Fibroblast of skin of right biceps (primary cell): ENCODE measurements at places on chromosomes 3 and 15.

- DNase-seq: no peak
These were observed 164.5 kb downstream of the CADPS start for GRCh38 chr3:62710751-62711150.

DNA sequence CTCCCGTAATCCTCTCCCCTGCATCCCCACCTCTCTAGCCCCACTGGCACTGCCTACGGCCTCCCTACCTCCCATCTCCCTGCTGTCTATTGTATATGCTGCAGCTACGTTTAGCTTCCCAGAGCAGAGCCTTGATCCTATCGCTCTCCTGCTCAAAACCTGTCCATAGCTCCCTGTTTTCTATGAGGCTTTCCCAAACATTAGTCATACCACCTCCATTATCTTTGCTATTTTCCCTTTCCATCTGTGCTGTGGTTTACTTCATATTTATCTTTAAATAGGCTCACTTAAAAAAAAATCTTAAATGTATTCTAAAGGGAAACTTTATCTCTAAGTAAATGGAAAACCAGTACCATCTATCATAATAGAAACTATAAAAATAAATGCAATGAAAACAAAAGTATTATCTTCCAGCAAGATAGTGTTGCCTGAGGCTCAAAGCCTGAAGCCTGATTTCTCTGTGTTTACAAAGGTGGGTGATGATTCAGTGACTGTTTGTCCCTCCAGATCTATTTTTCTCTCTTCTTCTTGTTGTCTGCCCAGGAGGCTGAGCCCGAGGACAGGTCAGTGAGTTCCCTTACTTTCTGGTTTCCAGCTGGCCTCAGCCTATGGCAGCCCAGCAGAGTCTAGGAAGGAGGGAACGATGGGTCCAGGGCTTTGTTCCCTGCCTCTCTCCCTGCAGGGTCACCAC, 397.1 kb upstream of the CFAP20DC start:
- no peak for DNase-seq

GRCh38 chr15:63358241-63359029, 23.2 kb downstream of the CA12 start:
- DNase-seq: no peak

DNA sequence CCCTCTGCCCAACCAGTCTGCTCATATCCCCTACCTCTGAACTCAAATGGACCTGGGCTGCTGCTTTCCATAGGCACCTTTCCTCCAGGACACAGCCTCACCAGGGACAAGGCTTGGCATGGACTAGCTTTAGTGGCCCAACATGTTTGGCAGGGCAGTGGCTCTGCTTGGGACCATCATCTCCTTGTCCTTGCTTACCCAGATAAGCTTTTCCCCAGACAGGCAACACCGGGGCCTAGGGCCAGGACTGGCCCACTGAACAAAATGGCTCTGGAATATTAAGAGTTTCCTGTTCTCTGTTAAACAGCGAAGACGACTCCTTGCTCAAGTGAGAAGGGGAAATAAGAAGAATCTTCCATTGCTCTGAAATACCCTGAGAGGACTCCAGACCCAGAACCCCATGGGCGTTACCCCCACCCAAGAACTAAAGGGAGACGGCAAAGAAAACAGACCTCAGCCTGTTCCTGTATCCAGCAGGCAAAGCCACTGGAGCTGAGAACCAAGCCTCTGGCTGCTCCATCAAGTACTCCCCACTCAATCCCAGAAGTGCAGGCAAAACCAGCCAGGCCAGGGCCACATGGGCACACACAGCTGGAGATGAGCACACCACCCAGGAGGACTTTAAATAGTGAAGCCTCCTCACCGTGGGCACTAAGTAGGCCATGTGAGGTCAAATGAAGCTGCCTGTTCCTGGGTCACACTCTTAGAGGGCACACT, 45.5 kb downstream of the CTNNB1 start:
- no peak for DNase-seq

DNA sequence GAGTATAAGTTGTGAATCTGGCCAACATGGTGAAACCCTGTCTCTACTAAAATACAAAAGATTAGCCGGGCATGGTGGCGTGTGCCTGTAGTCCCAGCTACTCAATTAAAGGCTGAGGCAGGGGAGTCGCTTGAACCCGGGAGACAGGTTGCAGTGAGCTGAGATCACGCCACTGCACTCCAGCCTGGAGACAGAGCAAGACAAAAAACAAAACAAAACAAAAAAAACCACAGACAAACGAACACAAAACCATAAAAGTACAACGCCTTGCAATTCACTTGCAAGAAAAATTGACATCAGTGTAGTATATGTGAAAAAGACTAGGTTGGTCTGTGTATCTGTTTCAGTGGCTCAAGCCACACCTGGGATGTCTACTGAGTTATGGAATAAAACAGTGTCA, 29.9 kb upstream of the CCDC80 start:
- DNase-seq: no peak

- DNase-seq: peak; percentile 53
These were observed 3.7 kb downstream of the SSR3 start for GRCh38 chr3:156551261-156551660.
